Stimulated activated CD8-positive, alpha-beta memory T cell treated with anti-CD3 and anti-CD28 coated beads, Interleukin-4, amount 100 ng/mL, for 4 hours (primary cell): ENCODE measurements at places on chromosomes 5 and 9.

GRCh38 chr5:172692981-172693380 is 51.9 kb downstream of the NEURL1B start:
- no peak for DNase-seq

- DNase-seq, result no peak
These were observed 26.8 kb downstream of the GLRA1 start for GRCh38 chr5:151897896-151898295.

DNA sequence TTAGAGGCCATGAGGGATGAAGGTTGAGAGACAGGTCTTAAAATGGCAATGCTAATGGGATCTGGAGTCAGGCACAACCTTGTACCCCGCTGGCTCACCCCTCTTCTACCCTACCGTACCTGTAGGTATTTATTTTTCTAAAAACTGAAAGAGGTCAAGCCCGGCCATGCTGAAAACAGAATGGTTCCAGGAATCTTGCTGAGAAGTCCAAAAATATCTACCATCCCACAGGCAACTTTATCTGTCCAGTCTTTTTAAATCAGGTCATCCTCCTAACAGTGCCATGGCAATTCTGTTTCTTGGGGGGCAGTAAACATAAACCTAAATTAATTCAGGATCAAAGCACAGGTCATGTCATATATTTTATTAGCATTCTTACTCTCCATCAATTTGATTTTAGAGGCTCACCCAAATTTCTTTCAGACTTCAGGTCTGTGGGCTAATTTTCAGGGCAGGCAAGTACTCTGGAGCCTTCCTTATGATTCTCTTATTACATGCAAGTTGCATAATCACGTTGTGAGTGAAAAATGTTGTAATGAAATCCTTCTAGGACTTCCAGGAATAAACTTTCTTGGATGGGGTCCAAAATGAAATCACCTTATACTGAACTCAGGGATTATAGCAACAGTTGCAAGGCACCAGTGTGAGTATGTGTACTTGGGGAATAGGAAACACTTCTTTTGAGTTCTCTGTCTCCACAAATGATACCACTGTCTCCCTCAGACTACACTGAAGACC is 102.7 kb upstream of the NREP start:
- DNase-seq, result no peak

DNA sequence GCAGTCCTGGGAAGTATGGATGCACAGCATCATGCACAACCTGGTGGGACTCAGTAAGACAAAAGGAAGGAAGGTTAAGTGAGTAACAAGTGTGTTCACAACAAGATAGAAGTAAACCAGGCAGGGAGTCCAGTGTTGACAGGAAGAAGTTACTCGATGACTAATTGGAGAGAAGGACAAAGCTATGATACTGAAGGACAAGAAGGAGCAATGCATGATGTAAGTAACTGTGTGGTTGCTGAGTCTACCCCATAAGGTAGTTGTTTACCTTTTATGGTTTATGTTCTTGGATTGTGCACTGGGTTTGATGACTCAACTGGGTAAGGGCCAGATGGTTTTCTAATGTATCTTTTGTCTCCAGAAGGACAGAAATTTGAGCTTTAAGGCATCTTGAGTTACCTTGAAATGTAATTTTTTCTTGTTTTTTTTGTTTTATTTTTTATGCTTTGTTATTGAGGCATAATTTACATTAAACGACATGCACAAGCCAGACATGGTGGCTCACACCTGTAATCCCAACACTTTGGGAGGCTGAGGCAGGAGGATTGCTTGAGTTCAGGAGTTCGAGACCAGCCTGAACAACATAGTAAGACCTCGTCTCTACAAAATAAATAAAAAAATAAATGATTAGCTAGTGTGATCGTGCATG is 89.2 kb upstream of the CAST start:
- no peak for DNase-seq

DNA sequence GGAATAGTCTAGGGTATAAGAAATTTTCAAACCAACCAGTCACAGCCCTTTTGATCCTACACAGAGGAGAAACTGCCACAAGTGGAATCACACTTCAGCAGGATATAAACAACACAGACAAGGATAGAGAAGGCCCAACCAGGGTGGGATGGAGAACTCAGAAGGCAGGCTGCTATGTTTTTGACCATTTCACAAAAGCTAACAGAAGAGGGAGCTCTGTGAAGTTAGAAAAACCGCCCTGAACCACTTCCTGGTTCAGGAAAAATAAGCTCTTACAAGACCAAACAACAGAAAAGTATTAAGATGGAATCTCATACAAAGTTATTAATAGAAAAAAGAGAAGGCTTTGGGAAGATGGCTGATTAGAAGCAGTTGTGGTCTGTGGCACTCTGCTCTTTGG is 960 bp upstream of the IFNB1 start:
- no peak for DNase-seq

DNA sequence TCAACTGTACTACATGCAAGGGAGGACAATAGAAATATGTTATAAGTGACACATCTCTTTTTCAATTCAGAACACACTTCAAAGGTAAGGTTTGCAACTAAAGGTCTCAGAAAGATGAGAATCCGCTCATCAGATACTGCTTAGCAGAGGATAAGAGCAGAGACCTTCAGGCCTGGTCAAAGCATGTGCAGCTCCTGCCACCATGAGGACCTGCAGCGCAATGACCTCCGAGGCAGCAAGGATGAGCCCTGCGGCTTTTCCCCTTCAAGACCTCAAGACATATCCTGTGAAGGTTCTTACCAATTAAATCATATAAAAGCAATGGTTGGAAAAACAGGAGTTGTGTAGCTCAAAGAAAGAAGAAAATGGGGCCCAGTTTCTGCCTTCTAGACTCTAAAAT is 135.8 kb downstream of the TRIM36 start:
- no peak for DNase-seq

DNA sequence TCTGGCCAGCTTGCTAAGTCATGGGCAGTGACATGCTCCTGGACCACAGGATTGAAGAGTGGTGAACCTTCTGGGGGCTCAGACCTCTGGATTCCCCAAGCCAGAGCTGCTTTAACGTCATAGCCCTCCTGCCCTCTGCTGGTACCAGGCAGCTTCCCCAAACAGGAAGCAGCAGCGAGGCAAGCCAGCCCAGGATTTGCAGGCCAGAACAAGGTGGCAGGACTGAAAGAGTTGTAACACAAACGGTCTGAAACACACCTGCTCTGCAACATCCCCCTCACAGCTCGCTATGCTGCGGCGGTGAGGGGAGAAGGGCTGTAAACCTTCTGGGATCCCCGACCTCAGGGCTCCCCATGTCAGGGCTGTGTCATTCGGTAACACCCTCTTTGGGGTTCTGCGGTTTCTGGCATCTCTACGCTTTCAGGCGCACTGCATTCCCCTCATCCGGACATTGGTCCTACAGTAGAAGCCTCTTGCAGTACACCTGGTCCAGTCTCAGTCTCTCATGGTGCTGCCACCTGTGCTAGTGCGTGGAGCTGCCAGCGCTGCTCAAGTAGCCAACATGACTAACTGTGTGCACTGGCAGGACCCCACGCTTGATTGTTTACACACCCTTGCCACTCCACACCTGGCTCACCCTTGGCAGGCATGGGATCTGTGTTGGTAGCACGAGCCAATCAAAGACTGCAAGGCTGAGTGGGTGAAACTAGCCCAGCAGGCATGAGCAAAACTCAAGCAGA is 893.3 kb downstream of the PTPRD start:
- no peak for DNase-seq

DNA sequence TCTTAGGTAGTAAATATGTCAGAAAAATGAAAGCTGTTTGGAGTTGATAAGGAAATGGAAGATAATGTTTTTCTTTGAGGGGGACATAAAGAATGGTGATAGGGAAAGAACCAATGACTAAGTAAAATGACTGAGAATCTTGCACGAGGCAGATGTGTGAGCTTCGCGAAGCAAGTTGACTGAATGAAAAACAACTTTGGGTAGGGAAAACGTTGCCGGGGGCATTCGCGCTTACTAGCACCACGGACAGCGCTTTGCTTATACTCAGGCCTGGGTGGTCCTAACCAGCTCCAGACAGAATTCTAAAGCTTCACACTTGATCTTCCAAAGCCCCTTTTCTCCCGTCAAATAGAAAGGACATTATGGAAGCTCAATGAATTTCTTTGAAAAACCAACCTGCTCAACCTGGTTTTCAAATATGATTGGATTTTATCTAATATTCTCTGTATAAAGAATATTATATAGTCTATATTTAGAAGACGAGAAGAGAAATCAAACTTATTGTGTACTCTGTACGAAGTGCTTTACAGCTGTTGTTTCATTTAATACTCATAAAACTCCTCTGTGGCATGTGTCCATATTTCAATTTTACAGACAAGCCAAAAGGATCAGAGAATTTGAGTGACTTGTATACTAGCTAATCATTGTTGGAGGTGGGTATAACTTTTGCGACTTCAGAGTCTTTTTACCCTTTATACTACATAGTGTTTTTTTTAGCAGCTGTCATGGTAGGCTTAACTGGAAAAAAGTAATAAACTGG is 1.9 kb upstream of the CDKN2B start:
- DNase-seq, result no peak

DNA sequence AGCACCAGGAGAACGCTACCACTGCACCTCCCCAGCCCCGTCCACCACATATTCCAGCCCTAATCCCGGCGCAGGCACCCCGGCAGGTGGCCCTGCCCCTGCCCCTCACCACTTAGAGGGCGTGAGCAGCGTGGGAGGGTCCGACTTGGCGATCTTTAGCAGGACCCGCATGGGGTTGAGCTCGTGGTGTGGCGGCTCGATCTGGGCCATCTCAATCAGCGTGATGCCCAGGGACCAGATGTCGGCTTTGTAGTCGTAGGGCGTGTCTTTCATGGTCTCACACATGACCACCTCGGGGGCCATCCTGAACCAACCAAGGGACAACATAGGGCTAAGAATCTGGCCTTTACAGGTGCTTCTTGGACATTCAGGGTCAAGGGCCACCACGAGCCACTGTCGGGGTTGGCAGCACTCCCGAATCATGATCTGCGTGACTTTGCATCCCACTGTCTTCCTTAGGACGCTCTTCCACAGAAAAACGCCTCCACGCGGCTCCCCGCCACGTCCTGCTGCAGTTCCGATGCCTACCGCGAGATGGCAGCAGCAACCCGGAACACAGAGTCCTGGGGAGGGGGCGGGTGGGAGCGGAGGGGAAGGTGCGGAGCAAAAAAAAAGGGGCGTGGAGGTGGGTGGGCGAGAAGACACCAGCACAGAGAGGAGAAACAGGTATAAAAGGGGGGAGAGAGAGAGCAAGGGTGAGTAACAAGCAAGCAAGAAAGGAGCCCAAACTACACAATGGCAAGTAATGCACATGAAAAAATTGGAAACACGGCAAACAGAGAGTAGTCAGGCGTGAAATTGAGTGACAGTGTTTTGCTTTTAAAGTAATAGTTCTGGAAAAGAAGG is 81.3 kb downstream of the STK10 start:
- peak; percentile 60 for DNase-seq

DNA sequence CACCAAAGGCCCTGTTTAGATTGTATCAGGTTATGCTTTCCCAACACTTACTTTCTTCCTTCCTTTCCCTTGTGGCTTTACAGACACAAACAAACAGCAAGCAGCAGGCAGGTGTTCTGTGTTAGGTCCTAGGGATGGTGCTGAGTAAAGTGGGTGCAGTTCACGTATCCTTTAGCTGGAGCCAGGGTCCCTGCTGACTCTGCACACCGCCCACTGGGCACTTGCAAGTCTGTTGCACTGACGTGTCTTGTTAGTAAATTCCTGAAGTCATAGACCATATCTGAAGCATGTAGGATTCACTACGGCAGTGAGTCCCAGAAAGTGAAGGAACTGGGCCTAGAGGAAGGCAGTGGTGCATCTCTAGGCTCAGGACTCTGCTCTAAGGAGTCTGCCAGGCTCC is 96.5 kb downstream of the DAPK1 start:
- DNase-seq, result no peak

DNA sequence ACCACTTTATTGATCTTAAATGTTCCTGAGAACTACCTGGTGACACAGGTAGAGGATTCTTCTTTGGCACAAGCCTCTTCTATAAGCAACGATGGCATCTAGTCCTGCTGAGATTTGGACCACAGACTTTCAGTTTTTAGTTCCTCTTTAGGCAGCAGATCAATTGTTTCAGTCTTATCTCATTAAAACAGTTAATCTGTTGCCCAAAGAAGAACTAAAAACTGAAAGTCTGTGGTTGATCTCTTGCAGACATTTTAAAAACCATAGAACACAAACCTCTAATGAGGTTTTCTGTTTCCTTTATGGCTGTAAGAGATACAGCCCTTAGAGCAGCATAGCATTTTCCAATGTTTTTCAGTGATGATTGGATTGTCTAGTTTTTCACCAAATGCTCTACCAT is 480.9 kb downstream of the MTRR start:
- no peak for DNase-seq

DNA sequence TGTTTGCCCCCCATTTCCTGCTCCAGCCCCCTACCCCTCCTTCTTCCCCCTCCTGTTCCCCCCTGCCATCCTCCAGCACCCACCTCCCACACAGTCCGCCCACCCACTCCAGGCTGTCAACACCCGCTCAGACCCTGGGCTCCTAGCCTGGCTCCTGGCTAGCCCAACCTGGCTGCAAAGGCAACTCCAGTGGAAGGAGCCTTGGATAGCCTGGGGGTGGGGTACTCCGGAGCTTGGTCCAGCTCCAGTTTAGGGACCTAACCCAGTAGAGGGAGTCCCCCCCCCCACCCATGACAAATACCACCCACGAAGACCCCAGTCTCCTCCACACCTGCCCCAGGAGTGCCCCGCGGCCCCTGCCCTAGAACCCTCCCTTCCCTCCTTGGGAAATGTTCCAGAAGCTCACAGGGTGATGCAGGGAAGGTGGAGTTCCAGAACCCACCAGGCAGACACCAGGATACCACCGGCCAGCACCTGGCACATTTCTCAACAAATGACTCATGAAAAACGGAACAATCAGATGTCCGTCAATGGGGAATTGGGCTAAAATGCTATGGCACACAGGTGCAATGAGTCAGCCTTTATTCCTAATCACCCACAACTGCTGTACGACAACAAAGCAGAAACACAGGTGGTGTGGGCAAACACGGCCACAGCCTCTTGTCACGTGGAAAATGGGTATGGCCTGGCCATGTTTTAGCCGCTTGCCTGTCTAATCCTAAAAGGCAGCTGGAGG is 901 bp upstream of the SLC12A7 start:
- DNase-seq, result no peak

DNA sequence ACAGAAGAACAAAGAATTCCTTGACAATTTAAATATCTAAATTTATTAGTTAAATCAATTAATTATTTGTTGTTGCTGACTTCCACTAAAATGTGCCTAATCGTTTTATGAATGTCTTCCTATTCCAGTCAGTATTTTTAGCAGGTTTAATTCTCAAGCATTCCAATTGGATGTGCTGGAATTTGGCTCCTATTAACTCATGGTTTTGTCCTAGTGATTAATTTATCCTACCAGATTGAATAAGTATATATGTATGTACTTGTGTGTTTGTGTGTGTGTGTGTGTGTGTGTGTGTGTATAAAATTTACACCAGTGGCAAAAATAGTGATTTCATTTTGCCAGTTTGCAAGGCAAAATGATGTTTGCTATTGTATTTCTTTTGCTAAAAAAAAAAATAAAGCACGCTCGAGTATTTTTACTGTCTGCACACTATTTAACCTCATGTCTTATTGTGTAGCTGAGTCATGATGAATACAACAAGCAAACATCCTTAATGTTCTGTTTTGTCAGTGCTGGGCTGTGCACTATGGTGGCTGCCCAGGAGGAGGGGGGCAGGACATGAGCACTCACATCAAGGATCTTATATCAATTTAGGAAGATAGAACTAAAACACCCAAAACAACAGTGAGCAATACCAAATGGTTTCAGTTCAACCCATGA is 375.5 kb downstream of the PDE4D start:
- DNase-seq, result no peak

GRCh38 chr5:80466669-80467485 is 21.0 kb upstream of the FAM151B start:
- DNase-seq, result no peak
